ENCODE measurements at places on chromosomes 2 and 18.

DNA sequence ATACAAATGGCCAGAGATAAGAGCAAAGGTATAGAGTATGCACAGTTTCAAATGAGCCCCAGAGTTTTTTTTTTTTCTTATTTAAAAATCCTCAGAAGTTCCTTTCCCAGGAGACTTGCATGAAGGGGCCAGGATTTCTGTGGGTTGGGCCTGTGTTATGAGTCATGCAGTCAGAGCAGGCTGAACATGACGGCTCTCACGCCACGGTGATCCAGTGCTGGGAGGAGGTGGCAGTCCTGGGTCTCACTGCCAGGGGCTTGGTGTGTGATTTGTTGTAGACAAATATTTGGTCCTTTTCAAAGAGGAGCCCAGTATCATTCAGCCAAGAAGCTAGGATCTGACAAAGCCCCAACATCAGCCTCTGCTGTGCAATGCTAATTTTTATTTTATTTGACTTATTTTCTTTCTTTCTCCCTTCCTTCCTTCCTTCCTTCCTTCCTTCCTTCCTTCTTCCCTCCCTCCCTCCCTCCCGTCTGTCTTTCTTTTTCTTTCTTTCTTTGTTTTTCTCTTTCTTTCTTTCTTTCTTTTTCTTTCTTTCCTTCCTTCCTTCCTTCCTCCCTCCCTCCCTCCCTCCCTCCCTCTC lies 10.4 kb upstream of the KCNE4 start:
- DNase-seq: peak; percentile 99

- DNase-seq: no peak
These were observed 39.9 kb downstream of the MAP3K2 start for GRCh38 chr2:127347734-127348392.

DNA sequence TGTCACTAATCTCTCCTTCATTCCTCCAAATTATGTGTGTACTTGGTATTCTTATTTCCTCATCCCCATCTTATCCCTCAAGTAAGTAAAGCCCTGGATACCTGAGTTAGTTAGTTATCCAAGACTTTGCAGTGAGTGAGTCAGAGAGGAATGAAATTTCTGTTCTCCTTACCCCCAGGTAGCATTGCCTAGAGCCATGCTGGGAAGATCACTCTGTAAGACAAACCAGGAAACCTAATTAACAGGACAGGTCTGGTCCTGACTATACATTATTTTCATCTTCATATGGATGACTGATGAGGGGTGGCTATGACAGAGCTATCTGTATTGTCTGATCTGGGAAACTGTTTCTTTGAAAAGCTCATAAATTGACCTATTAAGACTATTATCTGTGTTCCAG lies 55.0 kb upstream of the ITGA6 start:
- no peak for DNase-seq

DNA sequence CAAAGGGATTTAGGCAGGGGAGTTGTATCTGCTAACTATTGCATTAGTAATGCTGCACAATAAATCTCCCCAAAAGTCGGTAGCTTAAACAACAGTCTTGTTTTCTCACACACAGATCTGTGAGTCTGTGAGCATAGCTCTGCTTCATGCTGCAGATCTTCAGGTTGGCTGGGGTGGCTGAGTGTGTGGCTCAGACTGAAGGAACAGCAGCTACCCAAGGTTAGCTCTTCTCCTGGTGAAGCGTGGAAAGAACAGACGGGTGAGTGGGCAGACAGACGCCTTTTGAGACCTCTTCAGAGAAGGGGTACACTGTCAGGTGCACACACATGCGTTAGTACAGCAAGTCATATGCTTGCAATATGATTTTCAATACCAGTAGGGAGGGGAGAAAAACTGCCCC lies 3.9 kb upstream of the CCDC85A start:
- no peak for DNase-seq

DNA sequence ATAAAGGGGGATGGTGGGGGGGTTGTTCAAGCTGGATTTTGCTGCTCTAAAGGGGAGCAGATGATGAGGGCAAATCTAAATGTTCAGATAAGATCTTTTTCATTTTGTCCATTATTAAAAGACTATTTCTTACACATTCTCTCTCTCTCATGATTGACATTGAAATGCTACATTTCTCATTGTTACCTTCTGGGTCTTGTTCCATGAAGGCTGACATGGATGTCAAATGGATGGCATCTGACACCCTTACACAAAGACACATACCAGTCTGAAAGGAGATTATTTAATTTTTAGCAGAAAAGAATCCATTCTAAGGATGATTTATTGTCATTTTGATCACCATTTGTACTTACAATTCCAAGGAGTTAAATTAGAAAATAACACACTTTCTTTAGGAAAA lies 11.1 kb downstream of the FZD7 start:
- no peak for DNase-seq

DNA sequence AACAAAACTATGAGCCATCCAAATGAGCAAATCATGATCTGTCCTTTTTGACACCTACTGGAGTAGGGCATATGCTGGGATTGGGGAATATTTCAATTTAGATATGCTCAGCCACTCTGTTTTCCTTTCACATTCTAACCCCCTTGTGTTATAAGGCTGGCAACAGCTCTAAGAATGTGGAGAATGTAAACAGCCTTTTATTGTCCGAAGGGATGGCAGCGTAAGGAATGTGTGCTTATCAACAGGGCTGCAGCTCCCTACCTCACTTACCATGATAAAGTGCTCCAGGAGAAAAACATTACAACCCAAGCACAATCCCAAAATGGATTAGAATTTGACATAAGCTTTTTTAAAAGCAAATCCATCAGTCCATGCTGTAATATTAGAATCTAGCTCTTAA lies 2.2 kb downstream of the NXPH2 start:
- DNase-seq: peak; percentile 37

- peak; percentile 16 for DNase-seq
These were observed 221.0 kb upstream of the MMADHC start for GRCh38 chr2:149808556-149808955.

DNA sequence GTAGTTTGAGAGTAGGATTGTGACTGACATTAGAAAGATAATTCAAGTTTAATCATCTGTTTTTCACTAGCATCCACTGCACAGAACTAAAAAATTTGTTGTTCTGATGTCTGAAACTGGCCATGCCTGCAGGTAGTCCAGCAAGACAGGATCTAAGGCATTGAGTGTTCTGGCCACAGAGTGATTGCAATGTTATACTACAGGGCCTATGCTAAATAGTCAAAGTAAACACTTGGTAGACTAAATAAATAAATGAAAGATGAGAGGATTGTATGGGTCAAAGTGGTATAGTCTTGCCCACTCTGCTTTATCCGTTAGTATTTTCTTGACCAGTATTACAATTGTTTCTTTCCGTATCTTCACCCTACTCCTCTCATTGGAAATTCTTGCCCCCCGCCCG lies 27.6 kb upstream of the FANCL start:
- no peak for DNase-seq

DNA sequence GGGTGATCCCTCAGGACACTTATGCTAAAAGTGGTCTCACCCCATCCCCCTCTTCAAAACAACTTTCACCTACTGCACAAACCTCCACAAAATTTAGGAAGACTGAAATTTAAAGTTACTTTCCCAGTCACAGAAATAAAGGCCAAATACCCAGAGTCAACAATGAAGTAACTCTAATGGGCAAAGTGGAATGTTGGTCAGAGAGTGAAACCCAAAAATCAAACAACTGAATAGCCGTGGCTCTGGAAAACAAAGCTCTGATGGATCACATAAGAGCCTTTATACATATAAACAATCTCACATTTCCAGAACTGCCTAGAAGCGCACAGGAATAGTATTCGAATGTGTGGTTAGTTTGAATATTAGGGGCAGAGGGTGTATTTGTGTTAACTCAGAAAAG lies 4.7 kb downstream of the ACVR1 start:
- DNase-seq: no peak

- DNase-seq: no peak
These were observed 793.0 kb upstream of the ACVR2A start for GRCh38 chr2:147051814-147052213.

DNA sequence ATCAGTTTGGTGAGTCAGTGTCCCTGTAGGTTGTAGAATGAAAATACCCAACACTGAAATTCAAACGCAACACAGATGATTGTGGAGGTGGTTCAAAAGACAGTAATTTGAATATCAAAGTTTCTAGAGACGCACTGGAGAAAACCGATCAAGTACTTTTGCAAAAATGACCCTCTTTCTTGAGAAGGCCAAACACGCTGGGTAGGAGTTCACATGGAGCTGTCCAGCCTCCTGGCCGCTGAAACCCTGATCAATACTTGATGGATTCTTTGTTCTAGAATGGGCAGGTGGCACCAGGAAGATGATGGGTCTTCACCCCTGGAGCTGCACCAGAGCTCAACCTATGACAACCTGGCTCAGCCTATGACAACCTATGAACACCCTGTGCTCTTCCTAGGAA lies 39.7 kb upstream of the UBE2F start:
- DNase-seq: no peak

DNA sequence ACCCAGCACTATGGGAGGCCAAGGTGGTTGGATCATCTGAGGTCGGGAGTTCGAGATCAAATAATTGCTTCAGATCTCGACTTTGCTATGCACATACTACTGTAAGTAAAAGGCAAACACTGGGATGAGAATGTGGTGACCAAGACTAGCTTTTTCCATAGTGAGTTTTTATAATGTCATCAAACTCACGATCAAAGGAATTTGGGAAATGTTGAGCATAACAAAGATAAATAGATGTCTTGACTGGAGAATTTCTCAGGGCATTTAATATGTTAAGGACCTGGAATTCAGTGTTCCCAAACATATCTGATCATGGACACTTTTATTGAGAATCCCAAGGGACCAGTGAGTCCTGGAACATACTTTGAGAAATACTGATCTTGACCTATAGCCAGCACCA lies 205.6 kb downstream of the ARHGAP15 start:
- peak; percentile 81 for DNase-seq

DNA sequence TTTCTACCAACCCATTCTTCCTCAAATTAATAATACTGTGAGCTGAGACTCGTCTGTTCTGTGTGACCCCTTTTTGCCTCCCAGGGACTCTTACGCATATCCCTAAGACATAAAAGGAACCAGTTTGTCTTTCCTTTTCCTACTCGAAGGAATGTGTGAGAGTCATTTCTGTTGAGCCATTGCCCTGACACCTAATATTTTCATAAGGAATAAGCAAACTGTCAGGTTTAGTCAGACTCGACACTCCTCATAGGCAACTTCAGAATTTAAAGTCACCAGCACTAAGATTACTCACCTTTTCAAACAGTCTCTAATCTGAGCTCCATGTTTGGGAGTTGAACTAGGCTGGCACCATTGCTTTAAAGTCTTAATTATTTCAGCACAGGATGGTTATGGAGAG lies 305.5 kb downstream of the IKZF2 start:
- peak; percentile 81 for DNase-seq

DNA sequence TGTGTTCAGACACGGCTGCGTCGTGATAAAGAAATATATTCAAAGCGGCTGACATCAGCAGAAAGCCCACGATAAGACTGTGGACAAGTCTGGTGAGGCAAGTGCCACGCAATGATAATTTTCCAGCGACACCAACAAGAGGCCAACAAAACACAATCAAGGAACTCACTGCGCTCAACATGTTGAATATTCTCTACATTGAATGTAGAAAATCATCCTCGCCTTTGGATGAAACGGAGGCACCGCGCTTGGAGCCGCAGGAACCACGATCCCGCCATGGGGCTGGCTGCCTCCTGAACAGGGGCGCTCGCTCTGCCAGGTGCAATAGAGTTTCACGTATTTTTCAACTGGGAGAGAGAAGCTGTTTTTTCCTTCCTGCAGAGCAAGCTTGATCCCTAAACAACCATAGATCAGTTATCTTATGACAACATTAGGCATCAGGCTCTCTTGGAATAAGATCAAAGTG lies 220.3 kb downstream of the ATAD2B start:
- DNase-seq: no peak

- no peak for DNase-seq
These were observed 189.4 kb downstream of the ARL4C start for GRCh38 chr2:234307322-234307961.

- no peak for DNase-seq
These were observed 95.4 kb downstream of the PRKCE start for GRCh38 chr2:45746888-45747287.

DNA sequence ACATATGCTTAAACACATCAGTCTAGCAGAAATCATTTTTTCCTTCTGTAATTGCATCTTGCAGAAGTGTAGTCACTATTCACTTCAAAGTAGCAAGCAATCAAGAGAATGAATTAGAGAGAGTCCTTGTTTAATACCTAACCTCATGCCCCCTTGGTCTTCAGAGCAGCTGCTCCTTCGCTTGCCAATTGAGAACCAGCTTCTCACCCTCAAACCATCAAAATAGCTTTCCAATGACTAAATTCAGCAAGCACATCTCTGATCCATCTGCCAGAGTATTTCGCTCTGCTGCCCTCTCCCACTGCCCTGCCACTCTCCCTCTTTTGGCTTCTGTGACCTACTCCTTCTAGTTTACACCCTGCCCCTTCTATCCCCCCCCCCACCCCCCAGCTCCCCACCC lies 120.7 kb upstream of the AGAP1 start:
- DNase-seq: peak; percentile 3

GRCh38 chr2:2974982-2975381 lies 402.6 kb downstream of the EIPR1 start:
- DNase-seq: no peak

DNA sequence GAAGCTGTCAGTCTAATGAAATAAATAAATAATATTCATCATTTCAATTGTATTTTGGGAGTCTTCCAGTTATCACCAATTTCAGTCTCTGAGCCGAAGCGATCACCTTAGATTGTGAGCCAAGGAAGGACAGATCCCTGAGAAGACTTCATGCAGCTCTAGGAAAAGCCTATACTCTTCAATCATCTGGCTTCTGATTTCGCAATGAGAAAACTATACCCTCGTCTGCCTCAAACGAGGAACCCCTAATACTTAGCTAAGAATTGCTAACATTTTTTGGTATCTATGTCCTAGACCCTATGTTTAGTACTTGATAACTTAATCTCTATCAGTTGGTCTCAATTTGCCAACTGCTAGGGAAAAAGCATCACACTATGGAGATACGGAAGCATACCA lies 4.5 kb upstream of the TTC27 start:
- DNase-seq: no peak

GRCh38 chr2:190836767-190837166 lies 43.9 kb upstream of the GLS start:
- DNase-seq: no peak

- no peak for DNase-seq
These were observed 728.7 kb downstream of the CCDC85A start for GRCh38 chr2:56912490-56912889.
